Lung (tissue), 17 donors: ENCODE measurements at places on chromosomes 13 and 19. TPM values are rescaled to one million over a fixed set of nuclear protein-coding genes. Genes with fewer than 3 reads are reported as not detected.
A peak's percentile ranks its signal among the peaks of the same experiment; 100 is the strongest.

Gene EDNRB
- polyA plus RNA-seq, result 23.2 TPM

Gene LSR
- 60.0 TPM for polyA plus RNA-seq

GRCh38 chr19:55467236-55468053, 2.9 kb upstream of the C19orf85 start:
- no peak overlapping the region for H3K27ac ChIP-seq
- H3K36me3 ChIP-seq, result no peaks in the 10 kb centered on the region
- H3K4me3 ChIP-seq, result no peak overlapping the region
- DNase-seq, result peak; percentile 45
- H3K4me1 ChIP-seq, result no peaks in the 10 kb centered on the region
- no peaks in the 10 kb centered on the region for H3K27me3 ChIP-seq

DNA sequence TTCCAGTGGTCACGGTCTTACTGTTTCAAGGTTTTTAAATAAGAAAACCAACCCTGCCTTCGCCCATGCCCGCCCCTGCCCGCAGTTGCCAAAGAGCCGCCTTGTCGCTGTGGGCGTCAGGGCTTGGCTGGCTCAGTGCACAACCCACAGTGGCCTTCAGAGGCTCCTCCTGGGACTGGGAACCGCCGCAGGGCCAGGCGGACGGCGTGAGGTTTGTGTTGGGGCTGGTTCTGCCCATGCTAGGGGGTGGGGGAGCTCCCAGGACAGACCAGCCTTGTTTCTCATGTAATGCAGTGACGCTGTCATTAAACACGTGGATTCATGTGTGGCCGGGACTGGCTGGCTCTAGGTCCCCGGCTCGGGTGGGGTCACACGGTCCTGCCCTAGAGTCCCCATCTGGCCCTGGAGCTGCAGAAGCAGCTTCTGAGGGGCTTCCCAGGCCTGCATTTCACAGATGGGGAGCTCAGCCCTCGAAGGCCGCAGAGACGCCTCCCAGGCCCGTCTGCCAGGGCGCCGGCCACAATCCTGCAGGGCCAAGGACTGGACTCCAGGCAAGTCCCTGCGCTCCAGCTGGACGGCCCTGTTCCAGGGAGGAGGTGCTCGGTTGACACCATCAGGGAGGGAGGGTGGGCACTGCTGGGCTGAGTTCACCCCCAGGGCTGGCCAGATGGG, 2.4 kb upstream of the TEKTIP1 start:
- no peak overlapping the region for H3K27ac ChIP-seq
- no peak for DNase-seq
- H3K4me3 ChIP-seq, result no peak overlapping the region
- H3K4me1 ChIP-seq, result no peaks in the 10 kb centered on the region
- H3K36me3 ChIP-seq, result peaks cover 25% of the 10 kb centered on the region

DNA sequence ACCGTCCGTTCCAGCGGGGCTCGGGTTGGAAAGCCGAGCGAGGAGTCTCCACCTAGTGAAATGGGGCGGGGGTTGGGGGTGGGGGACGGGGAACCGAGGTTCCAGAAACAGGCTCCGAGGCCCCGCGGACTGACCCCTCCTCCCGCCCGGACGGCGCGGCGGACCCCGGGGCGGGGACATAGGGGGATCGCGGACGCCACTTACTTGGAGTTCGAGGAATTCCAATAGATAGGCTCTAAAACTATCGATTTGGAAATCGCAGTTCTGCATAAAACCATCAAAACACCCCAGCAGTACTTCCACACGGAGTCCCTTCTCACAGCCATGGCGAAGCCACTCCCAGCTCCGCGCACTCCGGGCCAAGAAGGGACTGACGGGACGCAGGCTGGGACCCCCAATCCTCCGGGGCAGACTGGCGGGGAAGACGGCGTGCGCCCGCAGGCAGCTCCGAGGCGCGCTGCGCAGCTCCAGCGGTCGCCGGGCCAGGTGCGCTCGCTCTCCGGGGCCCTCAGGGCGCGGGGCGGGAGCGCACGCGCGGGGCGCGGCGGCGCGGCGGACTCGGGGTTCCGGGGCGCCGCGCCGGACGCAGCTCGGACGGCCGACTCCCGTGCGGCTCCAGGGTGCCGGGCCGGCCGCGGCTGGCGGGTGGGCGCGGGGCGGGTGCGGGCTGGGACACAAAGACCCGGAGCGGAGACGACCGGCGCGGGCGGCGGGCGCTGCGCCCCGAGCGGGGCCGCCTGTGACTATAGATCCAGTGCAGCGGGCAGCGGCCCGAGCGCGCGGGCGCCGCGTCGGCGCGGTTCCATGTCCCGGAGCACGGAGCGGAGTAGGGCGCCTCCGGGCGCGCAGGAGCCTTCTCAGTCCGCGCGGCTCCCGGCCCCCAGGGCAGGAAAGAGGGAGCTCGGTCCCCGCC, 567 bp downstream of the EFNB2 start:
- H3K4me3 ChIP-seq, result peak overlapping the region; percentile 95
- no peaks in the 10 kb centered on the region for H3K27me3 ChIP-seq
- peaks cover 31% of the 10 kb centered on the region for H3K4me1 ChIP-seq
- H3K36me3 ChIP-seq, result peaks cover 3% of the 10 kb centered on the region

DNA sequence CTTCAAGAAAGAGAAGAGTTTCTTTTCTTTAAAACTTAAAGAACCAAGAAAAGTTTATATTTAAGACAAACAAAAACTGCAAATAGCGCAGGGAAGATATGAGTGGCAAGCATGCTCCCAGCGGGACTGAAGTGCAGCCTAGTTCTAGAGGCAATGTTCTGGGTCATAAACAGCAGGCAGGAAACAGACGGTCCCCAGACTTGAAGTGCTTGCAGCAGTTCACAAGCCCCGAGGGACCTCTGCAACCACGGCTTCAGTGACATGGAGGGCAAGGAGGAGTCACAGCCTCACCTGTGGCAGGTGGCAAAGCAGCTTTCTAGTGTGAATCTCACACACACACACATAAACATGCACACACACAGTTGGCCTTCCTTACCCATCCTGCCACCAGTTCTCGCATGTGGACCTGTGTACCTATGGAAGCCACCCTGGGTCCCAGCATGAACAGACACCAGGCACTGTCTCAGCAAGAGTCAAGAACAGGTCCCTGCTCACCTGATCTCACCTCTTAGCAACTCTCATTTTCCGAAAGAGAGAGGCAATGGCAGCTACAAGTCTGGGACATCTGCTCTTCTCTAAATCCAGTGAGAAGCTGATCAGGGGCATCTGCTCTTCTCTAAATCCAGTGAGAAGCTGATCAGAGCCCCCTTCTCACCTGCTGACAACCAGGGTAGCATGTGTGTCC, 162.0 kb downstream of the EFNB2 start:
- H3K27ac ChIP-seq, result no peak overlapping the region
- H3K4me1 ChIP-seq, result no peaks in the 10 kb centered on the region
- no peaks in the 10 kb centered on the region for H3K27me3 ChIP-seq
- no peaks in the 10 kb centered on the region for H3K36me3 ChIP-seq
- H3K4me3 ChIP-seq, result no peak overlapping the region

GRCh38 chr13:76778853-76779252, 107.4 kb downstream of the KCTD12 start:
- H3K36me3 ChIP-seq, result no peaks in the 10 kb centered on the region
- H3K4me1 ChIP-seq, result peaks cover 32% of the 10 kb centered on the region
- no peak overlapping the region for H3K27ac ChIP-seq

DNA sequence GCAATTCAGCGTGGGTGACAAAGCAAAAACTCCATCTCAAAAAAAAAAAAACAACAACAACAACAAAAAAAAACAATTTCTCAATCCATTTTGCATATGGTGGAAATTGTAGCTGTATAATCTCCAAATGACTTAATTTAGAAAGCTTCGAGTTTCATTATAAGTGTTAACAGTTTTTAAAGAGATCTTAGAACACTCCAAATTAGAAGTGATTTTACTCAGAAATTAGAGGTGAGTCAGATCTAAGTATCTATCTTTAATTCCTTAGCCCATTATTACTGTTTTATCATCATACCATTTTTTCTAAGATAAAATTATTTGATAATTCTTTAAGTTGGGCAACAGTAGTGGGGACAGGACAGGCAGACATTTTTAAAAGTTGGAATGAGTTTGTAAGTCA, 60.5 kb downstream of the ZMYM2 start:
- peaks cover 5% of the 10 kb centered on the region for H3K4me1 ChIP-seq

GRCh38 chr13:66803013-66803807, 426.9 kb downstream of the PCDH9 start:
- H3K27ac ChIP-seq, result no peak overlapping the region
- H3K36me3 ChIP-seq, result no peaks in the 10 kb centered on the region
- DNase-seq, result no peak
- peaks cover 10% of the 10 kb centered on the region for H3K4me1 ChIP-seq

DNA sequence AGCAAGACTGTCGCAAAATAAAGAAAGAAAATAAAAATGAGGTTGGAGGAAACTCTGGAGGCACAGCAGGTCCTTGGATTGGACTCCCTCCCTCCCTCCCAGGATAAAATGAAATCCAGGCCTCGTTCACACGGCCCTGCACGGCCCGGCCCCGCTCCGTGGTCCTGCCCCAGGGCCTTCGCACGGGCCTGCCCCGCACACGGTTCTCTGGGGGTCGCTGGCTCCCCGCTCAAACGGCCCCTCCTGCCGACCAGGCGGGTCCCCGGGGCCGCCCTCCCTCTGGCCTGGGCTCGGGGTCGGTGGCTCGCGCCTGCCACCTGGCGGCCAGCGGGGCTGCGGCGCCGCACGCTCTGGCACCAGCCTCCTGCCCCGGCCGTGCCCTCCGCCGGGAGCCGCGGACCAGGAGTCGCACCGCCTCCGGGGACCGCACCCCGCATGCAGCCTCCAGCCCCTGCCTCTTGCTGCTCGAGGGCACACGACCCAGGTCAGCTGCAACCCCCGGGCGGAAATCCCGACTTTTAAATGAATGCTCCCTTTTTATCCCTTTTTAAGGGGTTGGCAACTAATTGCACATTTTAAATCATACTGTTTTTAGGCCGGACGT, 1.5 kb upstream of the WDR18 start:
- peak; percentile 75 for DNase-seq
- H3K4me3 ChIP-seq, result no peak overlapping the region
- peaks cover 26% of the 10 kb centered on the region for H3K4me1 ChIP-seq
- H3K27ac ChIP-seq, result no peak overlapping the region

DNA sequence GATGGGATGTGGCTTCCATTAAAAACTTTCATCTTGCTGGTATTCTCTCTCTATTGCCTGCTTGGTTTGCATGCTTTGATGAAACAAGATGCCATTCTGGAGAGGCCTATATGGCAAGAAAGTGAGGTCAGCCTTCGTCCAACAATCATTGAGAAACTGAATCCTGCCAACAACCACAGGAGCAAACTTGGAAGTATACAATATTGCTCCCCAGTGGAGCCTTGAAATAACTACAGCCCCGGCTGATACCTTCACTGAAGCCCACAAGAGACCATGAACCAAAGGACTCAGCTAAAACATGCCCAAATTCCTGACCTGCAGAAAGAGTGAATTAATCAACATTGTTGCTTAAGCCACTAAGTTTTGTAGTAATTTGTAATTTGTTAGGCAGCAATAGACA, 82.5 kb upstream of the FGF14 start:
- H3K4me3 ChIP-seq, result no peak overlapping the region
- H3K27me3 ChIP-seq, result no peaks in the 10 kb centered on the region
- H3K36me3 ChIP-seq, result no peaks in the 10 kb centered on the region
- H3K4me1 ChIP-seq, result no peaks in the 10 kb centered on the region
- DNase-seq, result no peak
- no peak overlapping the region for H3K27ac ChIP-seq

GRCh38 chr19:8877854-8878705, 45.9 kb downstream of the MBD3L1 start:
- no peaks in the 10 kb centered on the region for H3K4me1 ChIP-seq
- no peak overlapping the region for H3K27ac ChIP-seq
- H3K36me3 ChIP-seq, result no peaks in the 10 kb centered on the region

DNA sequence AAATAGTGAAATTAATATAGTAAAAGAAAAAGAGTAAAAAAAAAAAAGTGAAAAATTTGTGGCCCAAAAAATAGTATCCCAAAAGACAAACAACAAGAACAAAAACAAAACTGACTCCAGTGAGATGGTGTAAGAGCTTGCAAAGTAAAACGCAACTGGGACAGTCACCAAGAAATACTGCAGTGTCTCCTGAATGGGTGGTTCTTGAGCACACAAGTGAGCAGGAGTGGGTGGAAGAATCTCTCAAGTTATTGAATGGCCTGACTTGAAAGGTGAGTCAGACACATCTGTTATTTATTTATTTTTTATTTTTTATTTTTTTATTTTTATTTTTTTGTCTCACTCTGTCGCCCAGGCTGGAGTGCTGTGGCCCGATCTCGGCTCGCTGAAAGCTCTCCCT, 1.9 kb downstream of the ZNF493 start:
- H3K27me3 ChIP-seq, result no peaks in the 10 kb centered on the region
- H3K36me3 ChIP-seq, result peaks cover 4% of the 10 kb centered on the region
- no peak overlapping the region for H3K4me3 ChIP-seq
- H3K27ac ChIP-seq, result no peak overlapping the region
- no peak for DNase-seq
- H3K4me1 ChIP-seq, result no peaks in the 10 kb centered on the region

- peak overlapping the region; percentile 50 for H3K27ac ChIP-seq
- peaks cover 5% of the 10 kb centered on the region for H3K4me1 ChIP-seq
- H3K4me3 ChIP-seq, result peak overlapping the region; percentile 20
- peak; percentile 70 for DNase-seq
These were observed 2.5 kb downstream of the ICAM5 start for GRCh38 chr19:10292206-10292788.

DNA sequence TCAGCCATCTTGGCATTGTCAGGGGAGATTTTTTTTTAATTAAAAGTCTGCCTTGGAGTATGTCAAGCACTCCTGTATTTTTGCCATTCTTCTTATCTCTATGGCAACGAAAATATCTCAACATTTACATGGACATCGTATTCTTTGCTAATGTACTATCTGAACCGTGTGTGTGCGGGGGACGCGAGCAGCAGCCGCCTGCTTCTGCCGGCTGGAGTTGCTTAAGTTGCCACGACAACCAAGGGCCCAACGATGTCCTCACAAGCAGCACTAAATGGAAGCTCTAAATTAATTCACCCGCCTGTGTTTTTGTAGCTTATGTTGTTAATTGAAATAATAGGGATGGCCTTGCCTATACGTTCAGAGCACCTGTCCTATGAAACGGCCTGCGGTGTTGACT, 309.5 kb downstream of the TEX29 start:
- H3K36me3 ChIP-seq, result no peaks in the 10 kb centered on the region
- H3K4me1 ChIP-seq, result no peaks in the 10 kb centered on the region
- no peaks in the 10 kb centered on the region for H3K27me3 ChIP-seq
- no peak overlapping the region for H3K27ac ChIP-seq
- DNase-seq, result peak; percentile 27

DNA sequence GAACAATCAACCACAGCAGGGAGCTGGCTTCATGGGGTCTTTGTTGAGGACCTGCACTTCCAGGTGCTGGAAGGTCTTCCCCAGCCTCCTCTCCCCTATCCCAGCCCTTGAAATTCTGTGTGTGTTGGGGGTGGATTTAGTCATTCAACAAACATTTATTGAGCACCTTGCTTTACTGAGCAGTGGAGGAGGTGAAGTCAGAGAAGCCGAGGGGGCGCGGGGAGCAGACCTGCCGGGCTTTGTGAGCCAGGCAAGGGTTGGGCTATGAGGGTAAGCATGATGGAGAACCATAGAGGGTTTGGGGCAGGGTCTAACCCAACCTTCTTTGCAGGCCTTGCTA, 3.5 kb upstream of the C19orf85 start:
- no peak overlapping the region for H3K4me3 ChIP-seq
- no peaks in the 10 kb centered on the region for H3K36me3 ChIP-seq
- no peaks in the 10 kb centered on the region for H3K27me3 ChIP-seq

GRCh38 chr13:40059540-40060232, 404.2 kb downstream of the COG6 start:
- no peak overlapping the region for H3K4me3 ChIP-seq
- no peaks in the 10 kb centered on the region for H3K4me1 ChIP-seq
- H3K27me3 ChIP-seq, result no peaks in the 10 kb centered on the region
- H3K36me3 ChIP-seq, result no peaks in the 10 kb centered on the region
